AG09309 (cell line): ENCODE measurements at places on chromosomes 6 and 20.

- no peak for DNase-seq
Measured at GRCh38 chr6:100704961-100705360, 176.2 kb downstream of the ASCC3 start.

GRCh38 chr6:42086046-42087035 lies 36.0 kb downstream of the TAF8 start:
- DNase-seq = no peak

GRCh38 chr6:28609672-28610071 lies 84.0 kb downstream of the GPX5 start:
- no peak for DNase-seq

DNA sequence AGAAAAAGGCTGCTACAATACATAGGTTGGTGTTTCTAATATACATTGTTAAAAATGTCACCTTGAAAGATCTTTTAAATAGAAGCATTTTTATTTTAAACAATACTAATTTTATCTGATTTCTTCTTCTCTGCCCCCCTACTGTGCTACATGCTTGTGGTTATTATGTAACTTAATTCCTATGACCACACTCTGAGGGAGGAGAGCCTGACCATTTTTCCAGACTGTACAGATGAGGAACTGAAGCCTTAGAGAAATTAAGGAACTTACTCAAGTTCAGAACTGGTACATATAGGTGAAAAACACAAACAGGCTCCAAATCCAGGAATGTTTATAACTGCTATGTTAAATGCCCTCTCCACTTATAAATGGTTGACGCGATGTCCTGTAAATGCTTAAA lies 43.4 kb upstream of the ARHGAP18 start:
- peak; percentile 54 for DNase-seq

DNA sequence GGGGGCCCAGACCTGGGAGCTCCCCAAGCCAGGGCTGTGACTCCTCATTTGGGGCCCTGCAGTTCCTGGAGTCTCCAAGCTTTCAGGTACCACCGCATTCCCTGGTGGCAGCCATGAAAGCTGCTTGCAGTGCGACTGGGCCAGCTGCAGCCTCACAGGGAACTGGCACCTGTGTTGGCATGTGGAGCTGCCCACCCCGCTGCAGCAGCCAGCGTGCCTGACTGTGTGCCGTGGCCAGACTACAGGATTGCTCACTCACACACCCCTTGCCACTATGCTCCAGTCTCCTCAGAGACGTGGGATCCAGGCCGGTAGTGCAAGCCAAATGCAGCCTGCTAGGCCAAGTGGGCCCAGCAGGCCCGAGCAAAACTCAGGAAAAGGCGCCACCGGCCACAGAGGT lies 450.7 kb downstream of the COL12A1 start:
- DNase-seq = no peak

DNA sequence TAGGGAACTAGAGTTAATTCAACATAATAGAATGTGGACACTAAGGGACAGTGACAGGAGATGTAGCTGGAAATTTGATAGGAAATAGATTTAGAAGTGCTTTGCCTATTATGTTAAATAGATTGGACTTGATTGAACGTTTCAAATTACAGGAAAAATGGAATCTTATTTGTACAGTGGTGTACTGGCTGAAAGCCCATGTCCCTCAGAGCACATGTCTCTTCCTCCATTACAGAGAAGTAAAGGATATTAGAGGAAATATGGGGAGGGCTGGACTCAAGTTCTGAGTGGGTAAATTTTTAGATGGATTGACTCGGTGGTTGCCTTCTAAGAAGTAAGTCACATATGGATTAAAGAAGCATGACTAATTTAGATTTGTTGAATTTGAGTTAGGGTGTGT lies 11.4 kb downstream of the PKIB start:
- DNase-seq = no peak

- DNase-seq = no peak
Measured at GRCh38 chr20:34871320-34871926, 1.2 kb downstream of the GGT7 start.

GRCh38 chr6:4036581-4036980 lies 42.4 kb downstream of the FAM217A start:
- no peak for DNase-seq

DNA sequence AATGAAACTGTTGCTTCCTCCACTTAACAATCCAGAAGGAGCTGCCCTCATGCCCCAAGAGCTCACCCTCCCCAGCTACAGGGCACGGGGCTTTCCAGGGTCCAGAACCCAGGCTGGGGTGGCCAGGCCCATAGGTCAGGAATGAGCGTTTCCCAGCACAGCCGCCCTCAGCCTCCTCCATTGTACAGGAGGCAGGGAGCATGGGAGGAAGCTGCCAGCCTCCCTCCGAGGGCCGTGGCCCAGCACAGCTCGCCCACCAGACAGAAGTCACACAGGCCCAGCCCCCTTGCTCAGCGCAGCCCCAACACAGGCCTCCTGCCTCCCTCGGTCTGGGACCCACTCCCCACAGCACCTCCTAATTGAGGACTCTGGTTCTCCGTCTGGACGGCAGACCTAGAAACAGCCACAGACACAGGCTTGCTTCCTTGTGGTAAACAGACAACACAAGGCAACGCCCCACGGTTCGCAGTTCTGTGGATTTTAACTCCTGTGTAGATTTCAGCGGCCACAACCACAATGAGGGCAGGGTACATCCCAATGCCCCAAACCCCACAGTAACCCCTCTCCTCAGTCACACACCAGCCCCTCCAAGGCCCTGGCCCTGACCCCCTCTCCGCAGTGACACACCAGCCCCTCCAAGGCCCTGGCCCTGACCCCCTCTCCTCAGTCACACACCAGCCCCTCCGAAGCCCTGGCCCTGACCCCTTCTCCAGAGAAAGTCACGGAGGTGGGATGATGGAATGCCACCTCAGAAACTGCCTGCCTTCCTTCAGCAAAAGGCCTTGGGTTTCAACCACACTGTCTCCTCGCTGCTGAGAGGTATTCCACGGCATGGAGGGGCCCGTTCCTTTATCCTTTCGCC lies 173.5 kb downstream of the DLL1 start:
- DNase-seq = no peak

GRCh38 chr6:117396228-117396627 lies 29.5 kb downstream of the ROS1 start:
- DNase-seq = no peak

- DNase-seq = peak; percentile 62
Measured at GRCh38 chr20:51695574-51696303, 72.5 kb downstream of the ATP9A start.

GRCh38 chr6:148085631-148086331 lies 256.9 kb upstream of the SASH1 start:
- peak; percentile 14 for DNase-seq

DNA sequence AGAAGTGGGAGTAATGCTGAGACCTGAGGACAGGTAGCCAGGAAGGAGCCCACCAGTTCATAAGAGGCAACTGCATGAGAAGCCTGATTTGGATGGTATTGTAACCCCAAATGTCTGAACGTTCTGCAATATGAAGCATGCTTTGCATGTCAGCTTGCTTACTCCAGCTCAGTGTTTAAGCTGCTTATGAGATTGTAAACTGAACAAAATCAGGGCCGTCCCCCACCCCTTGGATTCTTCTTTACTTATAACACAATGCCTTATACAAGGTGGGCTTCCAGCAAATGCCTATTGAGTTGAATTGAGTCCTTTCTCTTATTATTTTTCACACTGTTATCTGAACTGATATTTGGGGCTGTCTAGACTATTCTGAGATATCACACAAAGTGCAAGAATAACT lies 761.3 kb downstream of the KIF16B start:
- DNase-seq = no peak

DNA sequence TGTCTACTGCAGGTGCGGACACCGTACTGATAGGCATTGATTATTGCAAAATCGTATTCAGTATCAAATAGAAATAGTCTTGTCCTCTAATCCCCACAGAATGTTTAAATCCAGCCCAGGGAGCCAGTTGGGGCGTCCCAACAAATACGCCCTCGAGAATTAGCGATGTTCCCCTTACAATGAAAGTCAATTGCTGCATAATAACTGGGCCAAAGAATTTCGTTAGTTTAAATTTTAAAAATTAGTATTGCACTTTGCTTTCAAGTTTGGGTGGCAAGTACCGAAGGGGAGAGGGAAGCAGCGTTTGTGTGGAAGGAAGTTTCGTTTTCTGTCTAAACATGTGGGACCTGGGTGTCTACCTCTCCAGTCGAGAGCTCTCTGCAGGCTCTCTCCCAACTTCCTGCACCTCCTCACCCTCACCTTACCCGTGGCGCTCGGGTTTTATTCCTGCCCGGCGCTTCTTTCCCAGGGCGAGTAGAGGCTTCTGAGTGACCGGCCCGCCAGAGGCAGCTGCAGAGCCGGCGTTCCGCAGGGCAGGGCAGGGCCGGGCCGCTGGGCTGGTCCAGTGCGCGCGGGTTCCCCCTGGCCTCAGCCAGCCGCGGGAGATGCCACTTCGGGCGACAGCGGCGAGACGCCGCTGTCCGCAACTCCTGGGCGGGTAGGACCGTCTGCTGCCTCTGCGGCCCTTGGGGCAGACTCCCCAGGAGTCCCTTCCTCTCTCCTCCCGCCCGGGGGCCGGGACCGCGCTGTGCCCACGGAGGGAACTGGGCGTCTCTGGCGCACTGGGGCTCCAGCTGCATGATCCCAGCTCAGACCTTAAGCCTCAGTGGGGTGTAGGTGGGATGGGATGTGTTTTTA lies 862 bp upstream of the TFAP2C start:
- DNase-seq = no peak

DNA sequence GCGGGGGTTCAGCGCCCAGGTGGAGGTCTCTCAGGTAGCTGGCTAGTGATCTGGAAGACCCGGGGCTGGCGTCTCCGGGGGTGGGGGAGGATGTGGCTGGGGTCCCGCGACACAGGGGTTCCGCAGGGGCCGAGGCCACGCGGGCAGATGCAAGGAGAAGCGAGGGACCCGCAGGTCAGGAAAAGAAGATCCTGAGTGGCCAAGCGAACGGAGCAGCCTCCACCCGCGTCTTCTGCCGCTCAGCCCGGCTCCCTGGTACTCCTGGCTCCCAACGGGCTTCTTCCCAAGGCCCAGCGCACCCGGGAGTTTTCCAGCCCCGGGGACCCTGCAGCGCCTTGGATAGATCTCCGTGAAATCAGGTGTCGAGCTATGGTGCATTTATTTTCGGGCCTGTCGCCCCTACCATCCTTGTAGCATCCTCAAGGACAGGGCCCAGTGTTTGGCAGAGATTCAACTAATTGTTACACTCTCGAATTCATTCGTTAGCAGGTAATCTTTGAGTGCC lies 682 bp upstream of the CHD6 start:
- DNase-seq = no peak

DNA sequence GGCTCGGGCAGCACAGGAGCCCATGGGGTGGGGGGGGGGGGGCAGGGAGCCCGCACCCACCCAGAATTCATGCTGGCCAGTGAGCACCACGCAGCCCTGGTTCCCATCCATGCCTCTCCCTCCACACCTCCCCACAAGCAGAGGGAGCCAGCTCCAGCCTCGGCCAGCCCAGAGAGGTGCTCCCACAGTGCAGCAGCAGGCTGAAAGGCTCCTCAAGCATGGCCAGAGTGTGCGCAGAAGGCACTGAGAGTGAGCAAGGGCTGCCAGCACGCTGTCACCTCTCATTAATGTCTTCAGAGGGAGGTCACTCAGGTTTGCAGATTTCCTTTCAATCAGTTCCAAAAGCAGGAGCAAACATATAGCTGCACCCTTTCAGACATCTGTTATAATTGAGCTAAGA lies 32.4 kb downstream of the GSTA4 start:
- DNase-seq = no peak

- DNase-seq = no peak
Measured at GRCh38 chr20:325889-326644, 715 bp downstream of the SOX12 start.

DNA sequence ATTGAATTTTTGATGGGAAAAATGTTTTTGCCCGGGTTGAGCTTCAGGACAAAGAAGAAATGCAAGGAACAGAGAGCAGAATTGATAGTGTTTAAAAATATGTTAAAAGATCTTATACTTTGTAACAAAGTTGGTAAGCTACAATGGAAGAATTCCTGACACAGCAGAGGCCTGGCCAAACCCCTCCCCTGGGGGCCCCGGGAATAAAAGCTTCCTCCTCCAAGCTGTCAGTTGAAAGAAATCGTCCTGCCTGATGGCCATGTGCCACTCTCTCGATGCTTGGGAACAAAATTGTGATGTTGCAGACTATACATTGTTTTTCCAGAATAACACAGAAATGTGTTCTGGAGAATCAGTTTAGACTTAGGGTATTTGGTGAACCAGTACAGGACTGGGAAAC lies 14.2 kb upstream of the TOX2 start:
- no peak for DNase-seq

- peak; percentile 37 for DNase-seq
Measured at GRCh38 chr20:32483351-32484224, 101.5 kb downstream of the NOL4L start.

DNA sequence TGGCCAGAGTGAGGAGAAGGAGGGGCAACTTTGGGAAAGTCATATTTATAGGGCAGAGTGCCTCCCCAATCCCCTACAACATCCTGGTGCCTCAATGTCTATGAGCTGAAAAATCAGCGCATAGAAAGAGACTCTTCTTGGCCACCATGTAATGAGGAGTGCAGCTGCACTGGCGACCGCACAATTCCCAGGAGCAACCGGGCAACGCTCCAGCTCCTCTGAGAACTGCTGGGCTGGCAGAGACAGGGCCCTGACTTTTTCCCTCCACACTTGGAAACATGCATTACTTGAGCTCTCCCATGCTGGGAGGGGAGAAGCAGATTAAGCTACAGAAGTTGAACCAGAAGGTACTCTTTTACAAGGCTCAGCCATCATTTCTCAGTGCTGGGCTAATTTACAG lies 31.4 kb upstream of the MARCKS start:
- no peak for DNase-seq

DNA sequence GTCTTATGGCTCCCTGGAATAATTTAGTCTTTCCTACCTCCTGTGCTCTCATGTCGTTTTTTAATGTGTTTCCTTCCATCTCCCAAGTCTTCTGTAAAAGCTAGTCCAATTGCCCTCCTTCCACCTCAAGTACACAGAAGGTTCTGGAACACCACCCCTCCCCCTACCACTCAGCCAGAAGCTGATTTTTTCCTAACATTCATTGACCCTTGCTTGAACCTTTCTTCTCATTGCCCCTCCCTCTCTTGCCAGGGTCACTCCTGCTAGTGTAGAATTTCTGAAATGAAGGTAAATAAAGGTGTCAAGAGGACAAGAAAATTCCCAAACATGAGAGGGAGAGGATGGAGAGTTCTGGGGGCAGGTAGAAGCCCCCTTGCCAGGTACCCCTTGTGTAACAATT lies 38.6 kb downstream of the PLEKHG1 start:
- no peak for DNase-seq

GRCh38 chr6:6366803-6367202 lies 46.3 kb upstream of the F13A1 start:
- no peak for DNase-seq

DNA sequence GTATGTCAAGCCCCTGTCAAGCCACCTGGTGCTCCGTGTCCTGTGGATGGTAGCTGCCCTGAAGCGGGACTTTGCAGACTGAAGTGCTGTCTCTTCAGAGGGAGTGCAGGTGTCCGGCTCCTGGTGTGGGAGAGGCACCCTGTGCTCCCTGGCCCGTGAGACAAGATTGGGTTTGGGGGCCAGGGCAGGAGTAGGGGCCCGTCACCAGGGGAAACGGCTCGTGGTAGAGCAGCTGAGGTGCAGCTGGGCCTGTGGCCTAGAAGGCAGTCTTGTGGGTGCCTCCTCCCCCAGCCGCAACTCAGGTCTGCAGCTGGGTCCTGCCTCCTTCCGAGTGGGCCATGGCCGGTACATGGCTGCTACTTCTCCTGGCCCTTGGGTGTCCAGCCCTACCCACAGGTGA lies at the start of gene PTCRA:
TSS of gene PTCRA (plus strand) at position 322 of the 400 bp plus-strand sequence. CDS start at position 339, 17 bp downstream.
- no peak for DNase-seq
